ENCODE measurements at places on chromosomes 6 and 20.

- DNase-seq: no peak
These were observed 19.0 kb upstream of the ASXL1 start for GRCh38 chr20:32339116-32339515.

DNA sequence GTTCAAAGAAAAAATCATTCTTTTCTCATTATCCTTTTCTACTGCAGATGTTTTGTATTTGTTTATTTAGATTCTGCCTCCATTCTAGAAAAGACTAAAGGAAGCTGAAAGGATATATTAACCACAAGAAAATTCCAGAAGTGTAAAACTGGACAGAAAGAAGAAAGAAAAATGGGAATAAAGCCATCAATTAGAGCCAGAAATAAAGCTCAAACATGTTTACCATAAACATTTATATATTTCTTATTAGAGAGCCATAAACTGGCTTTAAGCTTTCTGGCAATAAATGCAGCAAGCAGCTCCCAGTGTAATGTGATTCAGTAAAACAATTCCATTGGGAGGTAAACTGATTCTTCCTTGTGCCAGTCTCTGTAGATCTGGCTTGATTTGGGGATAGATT lies 244.1 kb downstream of the PTPRK start:
- no peak for DNase-seq

- DNase-seq: no peak
These were observed 14.8 kb upstream of the RPL7L1 start for GRCh38 chr6:42864602-42865001.

DNA sequence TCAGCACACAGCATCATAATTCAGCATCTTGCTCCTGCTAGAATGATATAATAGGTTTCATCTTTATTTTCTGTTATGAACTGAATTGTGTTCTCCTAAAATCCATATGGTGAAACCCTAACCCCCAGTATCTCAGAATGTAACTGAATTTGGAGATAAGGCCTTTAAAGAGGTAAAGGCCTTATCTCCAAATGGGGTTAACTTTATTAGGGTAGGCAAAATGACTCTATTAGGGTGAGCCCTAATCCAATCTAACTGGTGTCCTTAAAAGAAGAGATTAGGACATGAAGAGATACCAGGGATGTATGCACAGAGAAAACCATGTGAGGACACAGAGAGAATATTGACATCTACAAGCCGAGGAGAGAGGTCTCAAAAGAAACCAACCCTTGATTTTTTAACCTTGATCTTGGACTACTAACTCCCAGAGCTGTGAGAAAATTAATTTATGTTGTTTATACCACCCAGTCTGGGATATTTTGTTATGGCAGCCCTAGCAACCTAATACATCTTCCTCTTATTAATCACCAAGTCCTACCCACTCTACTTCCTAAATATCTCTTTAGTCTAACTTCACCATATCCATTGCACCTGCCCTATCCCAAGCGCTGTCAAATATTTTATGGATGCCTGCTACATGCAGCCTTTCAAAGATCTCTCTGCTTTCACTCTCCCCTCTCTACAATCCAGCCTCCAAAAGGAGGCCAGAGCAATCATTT lies 8.5 kb upstream of the MRS2 start:
- no peak for DNase-seq

GRCh38 chr6:72218125-72218524 lies 331.8 kb downstream of the RIMS1 start:
- peak; percentile 13 for DNase-seq

- no peak for DNase-seq
These were observed 38.7 kb downstream of the TTI1 start for GRCh38 chr20:37994512-37994911.

DNA sequence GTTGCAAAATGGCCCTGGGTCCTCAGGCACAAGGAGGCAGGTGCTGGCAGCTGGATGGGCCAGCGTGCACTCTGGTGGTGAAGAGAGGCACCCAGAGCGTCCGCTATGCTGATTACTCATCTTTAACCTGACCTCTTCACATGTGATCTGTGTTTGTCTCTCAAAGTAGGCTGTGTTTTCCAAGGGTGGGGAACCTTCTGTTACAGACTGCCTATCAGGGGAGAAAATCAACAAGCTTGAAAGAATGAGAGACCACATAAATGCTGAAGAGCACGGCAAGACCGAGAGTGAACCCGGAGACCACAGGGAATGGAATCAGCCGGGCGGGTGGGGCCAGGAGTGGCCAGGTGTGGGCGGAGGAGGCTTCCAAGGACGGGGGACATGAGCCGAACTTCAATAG lies 16.2 kb downstream of the BNIP5 start:
- DNase-seq: no peak

DNA sequence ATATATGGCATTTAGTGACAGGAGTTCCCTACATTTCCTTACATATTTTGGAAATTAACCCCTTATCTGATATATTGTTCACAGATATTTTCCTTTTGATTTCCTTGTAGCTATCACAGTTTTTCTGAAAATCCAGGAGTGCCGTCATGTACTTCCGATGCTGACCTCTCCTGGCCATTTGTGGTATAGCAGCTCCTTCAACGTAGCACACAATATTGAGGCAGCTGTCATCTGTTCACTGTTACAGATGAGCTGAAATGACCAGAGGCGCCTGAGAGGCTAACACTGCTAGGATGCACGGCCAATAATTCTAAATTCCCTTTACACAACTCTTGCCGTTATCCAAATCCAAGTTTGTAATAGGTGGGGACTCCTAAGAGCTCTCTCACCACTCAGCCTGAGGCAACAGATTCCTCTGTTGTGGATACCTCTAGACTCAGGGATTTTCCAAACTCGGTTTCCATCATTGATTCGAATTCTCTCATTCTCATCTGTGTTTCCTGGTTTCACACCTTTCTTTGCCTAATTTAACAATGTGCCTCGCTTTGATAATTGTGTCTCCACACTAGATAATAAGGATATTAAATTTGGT lies 53.0 kb downstream of the MMUT start:
- DNase-seq: peak; percentile 1

GRCh38 chr20:1718604-1719384 lies 61.2 kb upstream of the SIRPG start:
- no peak for DNase-seq

GRCh38 chr6:88371480-88371879 lies 205.3 kb upstream of the CNR1 start:
- no peak for DNase-seq

GRCh38 chr6:52010145-52010544 lies 77.3 kb downstream of the PKHD1 start:
- DNase-seq: no peak

- no peak for DNase-seq
These were observed 538.5 kb upstream of the JAG1 start for GRCh38 chr20:11212272-11212671.

DNA sequence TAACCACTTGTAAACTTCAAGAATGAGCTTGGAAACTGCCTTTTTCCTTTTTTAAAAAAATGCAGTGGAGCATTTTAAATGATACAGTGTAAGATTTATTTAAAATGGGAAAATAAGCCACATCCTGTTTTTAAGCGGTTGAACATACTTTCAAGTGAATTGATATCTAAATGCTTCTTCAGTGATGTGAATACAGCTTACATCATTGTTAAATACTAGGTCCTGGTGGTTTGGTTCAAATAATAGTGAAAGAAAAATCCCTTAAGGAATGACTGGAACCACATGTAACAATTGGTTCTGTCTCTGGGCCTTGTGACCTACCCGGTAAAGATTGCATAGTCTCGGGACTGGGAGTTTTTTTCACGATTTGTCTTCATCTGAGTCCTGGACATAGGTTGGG lies 44.2 kb downstream of the BMP6 start:
- no peak for DNase-seq

DNA sequence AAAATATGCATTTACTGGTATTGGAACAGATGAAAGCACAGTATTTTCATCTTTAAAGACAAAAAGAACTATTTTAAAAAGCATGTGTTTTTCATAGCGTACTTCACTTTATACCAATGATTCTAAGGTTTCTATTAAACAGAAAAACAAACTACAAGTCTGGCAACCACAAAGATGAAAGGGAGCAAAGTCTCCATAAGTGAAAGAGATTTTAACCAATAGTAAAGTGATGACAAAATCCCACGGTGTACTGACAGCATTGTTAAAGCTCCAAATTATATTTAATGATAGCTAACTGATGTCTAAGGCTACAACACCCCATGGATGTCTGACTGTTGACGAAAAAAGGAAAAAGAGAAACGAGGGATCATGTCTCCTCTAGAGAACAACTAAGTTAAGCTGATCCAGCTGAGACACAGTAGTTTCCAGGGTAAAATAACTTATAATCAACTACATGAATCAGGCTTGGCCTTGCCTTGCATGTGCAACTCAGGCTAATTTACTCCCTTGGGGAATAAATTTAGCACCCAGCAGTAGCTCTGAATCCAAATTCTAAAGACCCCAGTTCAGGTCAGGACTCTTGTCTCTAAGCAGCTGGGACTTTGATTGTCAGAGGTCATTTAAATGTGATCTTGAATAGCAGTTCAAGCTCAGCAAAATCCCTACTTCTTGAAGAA lies 56.0 kb upstream of the TAB2 start:
- no peak for DNase-seq

- no peak for DNase-seq
These were observed 43.3 kb upstream of the EDN1 start for GRCh38 chr6:12246900-12247299.

DNA sequence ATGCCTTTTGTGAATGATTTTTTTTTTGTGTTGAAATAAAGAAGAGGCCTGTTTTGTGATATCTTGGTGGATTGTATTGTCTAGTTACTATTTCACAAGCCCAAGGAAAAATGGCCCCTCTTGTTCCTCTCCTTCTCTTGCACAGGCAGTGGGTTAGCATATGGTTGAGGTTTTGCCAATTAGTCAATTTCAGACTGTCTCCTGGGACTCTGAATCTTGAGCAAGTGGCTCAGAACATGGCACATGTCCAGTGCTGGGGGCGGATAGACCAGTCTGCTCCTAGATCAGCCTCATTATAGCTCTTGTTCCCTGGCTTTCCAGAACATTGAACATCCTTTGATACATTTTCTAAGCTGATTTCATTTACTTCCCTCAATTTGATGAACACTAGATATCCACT lies 589.2 kb downstream of the PHF3 start:
- DNase-seq: no peak

DNA sequence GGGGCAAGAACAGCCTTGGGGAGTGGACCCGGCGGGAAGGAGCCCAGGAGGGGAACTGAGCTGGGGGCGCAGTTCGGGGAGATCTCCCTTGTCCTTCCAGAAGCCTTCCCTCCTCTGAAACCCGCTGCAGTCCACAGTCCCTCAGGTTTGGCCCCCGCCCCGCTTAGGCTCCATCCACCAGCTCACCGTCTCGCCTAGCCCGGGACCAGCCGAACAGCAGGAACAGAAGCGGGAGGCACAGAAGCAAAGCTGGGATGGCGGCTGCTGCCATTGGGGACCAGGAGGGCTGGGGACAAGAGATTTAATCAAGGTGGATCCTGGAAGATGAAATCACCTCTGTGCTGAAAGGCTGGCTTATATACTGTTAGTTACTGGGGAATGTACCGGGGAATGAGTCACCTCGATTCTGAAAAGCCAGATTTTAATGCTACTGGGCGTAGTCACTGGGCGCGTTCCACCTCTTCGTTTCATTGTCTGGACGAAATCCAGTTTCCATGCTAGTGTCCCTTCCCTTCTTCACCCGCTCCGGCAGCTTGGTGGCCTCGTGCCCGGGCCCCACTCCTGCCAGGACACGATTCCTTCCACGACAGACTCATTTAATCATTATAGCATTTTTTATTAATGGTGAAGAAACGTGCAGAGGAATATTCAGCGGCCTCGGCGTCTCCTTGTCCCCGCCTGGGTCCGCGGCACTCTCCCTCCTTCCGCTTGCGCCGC lies at the start of gene RAET1L:
Gene RAET1L (minus strand): TSS at position 332 of the 717 bp plus-strand sequence. CDS start 61 bp downstream, at position 271.
- no peak for DNase-seq

DNA sequence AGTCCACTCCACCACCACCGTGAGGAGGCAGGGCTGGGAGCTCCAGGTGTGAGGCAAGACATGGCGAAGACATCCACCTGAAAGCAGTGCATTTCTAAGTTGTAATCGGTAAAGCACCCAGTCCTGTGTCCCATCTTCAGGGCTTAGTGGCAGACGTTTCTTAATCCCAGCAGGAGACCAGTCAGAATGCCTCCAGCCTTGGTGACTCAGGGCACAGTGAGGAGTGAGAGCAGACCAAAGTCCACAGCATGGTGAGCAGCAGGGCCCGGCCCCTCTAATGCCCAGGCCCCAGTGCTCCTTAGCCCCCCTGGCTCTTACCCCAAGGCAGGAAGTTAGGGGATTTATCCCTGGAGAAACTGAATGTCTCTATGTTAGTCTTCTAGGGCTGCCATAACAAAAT lies 183.9 kb downstream of the SYNDIG1 start:
- no peak for DNase-seq

GRCh38 chr6:52908526-52908925 lies 972 bp downstream of the GSTA3 start:
- no peak for DNase-seq

DNA sequence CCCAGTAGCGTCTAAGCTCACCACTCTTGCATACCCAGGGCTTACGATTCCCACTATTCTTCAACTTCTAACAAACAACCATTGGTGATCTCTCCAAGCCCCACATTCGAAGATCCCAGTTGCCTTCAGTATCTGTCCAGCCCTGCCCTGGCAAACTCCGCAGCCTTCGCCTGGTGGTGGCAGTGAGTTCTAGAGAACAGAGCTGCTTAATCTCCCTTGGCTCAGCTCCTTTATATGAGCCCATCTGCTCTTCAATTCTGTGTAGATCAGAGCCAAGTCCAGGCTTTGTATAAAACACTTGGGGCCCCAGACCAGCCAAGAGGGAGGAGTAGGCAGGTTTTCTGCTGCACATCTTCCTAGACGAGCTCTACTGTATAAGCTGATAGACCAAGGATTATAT lies 193.3 kb downstream of the PHACTR1 start:
- DNase-seq: no peak

GRCh38 chr6:15504581-15505350 lies 158.1 kb downstream of the DTNBP1 start:
- DNase-seq: no peak

DNA sequence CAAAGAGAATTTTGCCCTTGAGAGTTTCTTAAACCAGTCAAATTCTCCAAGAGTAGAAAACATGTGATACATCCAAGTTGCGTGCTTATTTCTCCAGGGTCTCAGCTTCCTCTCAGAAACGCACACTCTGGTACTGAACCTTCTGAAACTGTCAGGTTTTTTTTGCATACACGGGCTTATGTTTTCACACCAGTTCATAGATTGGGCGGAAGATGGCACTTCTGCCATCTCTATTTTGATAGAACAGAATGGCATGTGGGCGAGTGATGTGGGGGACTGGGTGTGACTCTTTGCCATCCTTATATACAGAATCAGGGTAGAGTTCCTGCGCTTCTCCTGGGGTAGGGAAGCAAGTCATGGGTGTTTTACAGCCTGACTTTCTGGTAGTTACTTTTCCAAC lies 56.4 kb downstream of the ADTRP start:
- DNase-seq: no peak

All from HuH-7 (cell line).